GM12878 (cell line): ENCODE measurements at places on chromosomes 11 and 22. TPM values are rescaled to one million over a fixed set of nuclear protein-coding genes. Genes with fewer than 3 reads are reported as not detected.

GRCh38 chr11:8318536-8318935, 54.9 kb upstream of the LMO1 start:
- no peak for DNase-seq

DNA sequence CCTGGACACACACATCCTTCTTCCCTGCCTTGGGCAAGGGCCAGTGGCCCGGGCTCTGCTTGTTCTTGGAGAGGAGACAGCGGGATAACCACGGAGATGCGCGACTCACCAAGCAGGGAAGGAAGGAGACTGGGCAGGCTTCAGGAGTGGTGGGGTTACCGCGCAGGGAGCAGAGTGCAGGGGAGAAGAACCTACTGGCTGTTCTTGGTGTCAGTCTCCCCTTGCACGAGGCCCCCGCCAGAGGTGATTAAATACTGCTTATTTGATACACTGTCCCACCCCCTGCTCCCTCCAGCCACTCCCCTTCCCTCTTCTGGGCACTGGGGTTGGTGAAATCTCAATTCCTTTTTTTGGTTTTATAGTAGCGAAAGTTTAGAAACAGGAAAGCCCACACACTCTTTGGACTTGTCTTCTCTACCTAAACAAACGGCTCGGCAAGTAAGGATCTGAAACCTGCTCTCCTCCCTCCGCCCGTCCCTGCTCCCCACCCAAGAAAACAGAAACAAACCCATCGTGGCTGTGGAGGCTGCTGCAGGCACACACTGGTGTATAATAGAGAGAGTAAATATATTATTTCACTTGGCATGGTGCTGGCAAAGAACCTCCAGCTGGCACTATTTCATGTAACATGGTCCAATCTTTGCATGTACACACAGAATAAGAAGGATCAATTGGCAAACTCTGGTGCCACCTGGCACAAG, 10.8 kb downstream of the LARGE2 start:
- no peak for DNase-seq

DNA sequence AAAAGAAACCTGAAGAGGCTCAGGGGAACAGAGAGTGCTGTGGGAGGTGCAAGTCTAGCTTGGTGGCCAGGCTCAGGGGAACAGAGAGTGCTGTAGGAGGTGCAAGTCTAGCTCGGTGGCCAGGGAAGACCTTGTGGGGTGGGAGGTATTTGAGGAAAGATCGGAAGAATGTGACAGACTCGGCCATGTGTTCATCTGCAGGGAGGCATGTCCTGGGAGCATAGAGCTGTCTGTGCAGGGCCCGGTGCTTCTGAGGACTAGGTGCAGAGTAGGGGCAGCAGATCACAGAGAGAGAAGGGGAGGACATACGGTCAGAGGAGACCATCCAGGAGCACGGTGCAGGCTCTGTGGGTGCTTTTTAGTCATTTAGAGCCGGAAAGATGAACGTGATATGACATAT, 10.8 kb downstream of the IFITM10 start:
- DNase-seq = no peak

Gene TRIM51
- total RNA-seq = not detected in 2 replicates

GRCh38 chr11:33773404-33773986, 825 bp downstream of the FBXO3 start:
- no peak for DNase-seq

GRCh38 chr11:67301951-67302516, 1.3 kb upstream of the SSH3 start:
- no peak for DNase-seq

GRCh38 chr22:34834059-34834458, 231.9 kb upstream of the ISX start:
- no peak for DNase-seq

DNA sequence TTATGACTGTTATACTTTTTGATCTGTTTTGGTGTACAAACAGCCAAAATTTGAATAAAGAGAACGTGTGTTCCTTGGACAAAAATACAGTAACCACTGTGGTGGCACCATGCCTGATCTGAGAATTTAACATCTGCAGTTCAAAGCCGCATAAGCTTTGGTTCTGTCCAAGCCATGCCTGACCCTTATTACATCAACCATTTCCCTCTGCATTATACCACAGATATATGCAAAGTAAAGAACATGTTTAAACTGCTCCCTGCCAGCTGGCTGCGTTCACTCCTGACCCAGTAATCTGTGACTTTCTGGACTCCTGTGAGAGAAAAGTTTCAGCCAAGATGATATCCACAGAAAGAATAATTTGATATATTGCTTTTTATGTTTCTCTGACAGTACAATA, 890.5 kb upstream of the ANO3 start:
- no peak for DNase-seq

- no peak for DNase-seq
Measured at GRCh38 chr11:73623686-73624085, 22.7 kb upstream of the PLEKHB1 start.

DNA sequence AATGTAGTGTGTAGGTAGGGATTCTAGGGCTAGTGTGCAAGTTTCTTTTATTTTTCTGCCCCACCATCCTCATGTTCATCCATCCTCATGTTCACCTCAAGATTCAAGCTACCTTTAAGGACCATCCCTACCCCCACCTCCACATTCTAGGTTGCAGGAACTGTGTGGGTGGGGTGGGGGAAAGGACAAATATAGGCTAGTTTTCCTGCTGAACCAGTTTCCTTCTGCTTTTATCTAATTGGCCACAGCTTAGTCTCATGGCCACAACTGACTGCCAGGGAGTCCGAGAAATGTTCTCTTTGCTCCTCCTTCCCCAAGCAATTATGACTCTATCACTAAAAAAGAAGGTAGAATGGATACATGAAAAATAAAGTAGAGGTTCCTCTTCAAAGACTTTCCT, 179.0 kb upstream of the LARGE1 start:
- no peak for DNase-seq

Gene HEPACAM
- total RNA-seq = 0.08 TPM in 1 of 2 replicates, not detected in the other

Gene GAB2
- total RNA-seq = 12.0 and 12.6 TPM in 2 replicates

GRCh38 chr11:121466063-121466794, 13.5 kb upstream of the SORL1-AS1 start:
- DNase-seq = no peak
